ENCODE measurements at places on chromosomes 6 and 20.

GRCh38 chr6:124066946-124067552 lies 263.4 kb downstream of the NKAIN2 start:
- no peak for DNase-seq

DNA sequence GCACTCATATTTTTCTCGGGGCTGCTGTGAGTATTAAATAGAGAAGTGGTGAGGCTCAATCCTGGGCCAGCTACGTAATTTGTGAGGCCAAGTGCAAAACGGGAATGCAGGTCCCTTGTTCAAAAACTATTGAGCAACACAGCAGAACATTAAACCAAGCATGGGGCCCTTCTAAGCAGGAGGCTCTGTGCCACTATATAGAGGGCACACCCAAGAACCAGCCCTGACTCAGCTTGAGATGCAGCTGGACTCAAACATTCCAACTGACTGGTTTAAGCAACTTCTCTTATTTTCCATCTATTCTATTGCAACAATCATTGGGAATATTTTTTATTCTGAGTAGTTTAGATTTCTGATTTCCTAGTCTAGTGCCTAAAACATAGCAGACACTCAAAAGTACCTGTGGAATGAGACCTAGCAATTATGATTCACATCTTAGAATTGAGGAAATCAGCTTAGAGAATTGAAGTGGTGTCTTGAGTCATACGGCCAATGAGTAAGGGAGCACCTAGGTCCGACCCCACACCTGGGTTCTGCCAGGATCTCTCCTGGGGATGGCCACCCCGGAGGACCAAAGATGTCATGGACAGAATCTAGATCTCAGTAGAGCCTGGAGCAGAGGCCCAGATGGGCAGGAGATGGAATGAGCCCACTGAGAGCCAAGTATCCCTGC lies 1.3 kb downstream of the SIRPB2 start:
- no peak for DNase-seq

- no peak for DNase-seq
These were observed 268.3 kb downstream of the HIVEP2 start for GRCh38 chr6:142676647-142677192.

DNA sequence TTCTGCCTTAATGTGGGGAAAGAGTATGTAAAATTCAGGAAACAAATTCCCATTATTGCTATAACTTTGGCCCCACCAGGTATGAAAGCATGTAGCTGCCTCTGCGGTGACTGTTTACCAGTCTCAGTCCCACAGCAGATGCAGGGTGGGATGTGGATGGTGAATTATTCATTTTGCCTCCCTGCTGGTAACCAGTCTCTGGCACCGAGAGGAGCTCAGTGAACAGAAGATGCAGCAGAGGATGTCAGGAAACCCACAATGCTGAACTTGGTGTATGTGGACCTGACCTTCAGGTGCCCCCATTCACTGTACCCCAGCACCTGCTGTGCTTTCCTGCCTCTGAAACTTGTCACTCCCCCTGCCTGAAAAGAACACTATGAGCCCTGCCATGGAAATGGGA lies 8.8 kb upstream of the METTL24 start:
- no peak for DNase-seq

DNA sequence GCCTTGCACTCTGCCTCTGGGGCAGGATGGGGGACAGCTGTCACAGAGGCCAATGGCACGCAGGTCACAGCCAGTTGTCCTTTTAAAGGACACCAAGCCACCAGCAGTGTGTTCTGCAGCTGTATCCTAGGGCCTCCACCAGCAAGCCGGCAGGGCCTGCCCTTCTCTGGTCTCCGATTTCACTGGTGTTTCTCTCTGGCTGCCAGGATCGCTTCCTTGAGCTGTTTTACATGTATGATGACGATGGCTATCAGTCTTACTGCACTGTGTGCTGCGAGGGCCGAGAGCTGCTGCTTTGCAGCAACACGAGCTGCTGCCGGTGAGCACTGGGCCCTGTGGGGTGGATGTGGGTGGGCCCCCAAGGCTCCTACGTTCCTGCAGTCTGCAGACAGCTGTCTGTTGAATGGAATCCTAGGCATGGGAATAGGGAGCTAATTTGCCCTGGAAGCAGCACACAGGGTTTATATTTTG lies 22.7 kb upstream of the MAPRE1 start:
- no peak for DNase-seq

DNA sequence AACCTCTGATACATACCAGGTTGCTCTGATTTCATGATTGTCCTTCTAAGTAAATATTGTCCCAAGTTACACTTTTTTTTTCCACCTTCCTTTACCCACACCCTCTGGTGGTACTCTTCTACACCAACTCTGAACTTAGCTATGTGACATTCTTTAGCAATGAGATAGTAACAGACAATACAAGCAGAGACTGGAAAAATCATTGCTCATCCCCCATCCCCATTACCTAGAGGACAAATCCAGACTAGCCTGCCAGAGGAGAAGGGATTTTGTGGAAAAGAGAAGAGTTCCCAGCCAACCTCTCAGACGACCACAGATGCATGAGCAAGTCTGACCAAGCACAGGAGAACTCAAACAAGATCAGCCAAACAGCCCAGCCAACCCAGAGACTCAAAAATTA lies 32.8 kb upstream of the TFAP2B start:
- DNase-seq = no peak
